ENCODE measurements at places on chromosomes 16 and 17. TPM values are rescaled to one million over a fixed set of nuclear protein-coding genes. Genes with fewer than 3 reads are reported as not detected.

GRCh38 chr17:56109836-56110235 lies 43.4 kb upstream of the ANKFN1 start:
- ATAC-seq, result no peak

DNA sequence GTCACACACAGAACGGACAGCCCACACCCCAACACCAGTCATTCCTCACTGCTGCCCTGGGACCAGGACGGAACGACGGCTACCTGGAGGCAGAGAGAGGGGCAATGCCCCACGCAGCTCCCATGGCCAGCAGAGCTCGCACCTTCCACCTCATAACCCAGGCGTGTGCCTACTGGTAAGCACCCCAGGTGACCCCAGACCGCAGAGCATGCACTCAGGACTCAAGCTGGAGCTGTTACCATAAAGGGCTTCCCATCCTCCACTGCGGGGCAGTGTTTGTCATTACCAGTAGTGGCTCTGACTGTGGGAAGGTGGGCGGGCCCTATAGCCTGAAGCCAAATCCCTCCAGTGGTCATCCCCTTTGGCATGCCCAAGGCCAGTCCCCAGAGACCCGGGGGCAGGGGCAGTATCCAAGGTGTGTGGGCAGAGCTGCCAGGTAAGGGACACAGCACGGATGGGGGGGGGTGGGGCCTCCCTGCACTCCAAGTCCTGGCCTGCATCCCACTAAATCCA lies 4.7 kb upstream of the BCAR1 start:
- ATAC-seq, result no peak

GRCh38 chr16:70665113-70665694 lies 18.8 kb downstream of the IL34 start:
- ATAC-seq, result no peak

GRCh38 chr16:2040787-2041522 lies 6.7 kb downstream of the NTHL1 start:
- no peak for ATAC-seq

- no peak for ATAC-seq
These were observed 1.4 kb downstream of the NFAT5 start for GRCh38 chr16:69566981-69567680.

DNA sequence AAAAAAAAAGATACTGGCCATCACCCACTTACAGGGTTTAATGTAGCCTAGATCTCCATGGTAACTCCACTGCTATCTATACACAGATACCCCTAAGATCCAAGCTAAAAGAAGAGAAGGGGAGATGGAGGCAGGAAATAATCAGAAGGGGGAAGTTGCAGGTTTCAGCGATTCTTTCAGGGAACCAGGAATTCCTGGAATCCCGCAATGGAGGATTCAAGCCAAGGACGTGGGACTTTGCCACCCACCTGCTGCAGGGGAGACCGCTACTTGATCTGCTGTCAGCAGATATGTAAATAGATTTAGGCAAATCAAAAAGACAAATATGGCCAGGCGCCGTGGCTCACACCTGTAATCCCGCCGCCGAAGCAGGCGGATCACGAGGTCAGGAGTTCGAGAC lies 121.1 kb downstream of the AIPL1 start:
- no peak for ATAC-seq

- no peak for ATAC-seq
These were observed 71.3 kb downstream of the SMG6 start for GRCh38 chr17:2232244-2232638.

GRCh38 chr16:89565506-89566372 lies 5.3 kb downstream of the RPL13 start:
- peak; percentile 43 for ATAC-seq

GRCh38 chr16:27290562-27290961 lies 22.0 kb upstream of the NSMCE1 start:
- no peak for ATAC-seq

DNA sequence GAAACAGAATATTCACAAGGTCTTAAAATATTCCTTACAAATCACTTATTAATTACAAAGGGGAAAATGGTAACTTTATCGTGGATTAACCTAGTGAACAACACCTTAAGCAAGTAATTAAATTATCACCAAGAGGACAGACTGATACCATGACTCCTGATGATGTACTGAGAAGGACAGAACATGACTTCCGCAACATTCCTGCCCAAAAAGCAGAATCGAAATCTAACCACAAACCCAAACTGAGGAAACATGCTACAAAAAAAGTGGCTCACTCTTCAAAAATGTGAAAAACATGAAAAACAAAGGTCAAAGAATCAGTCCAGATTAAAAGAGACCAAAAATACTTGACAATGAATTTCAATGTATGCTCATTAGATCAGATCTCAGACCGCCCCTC lies 151.5 kb downstream of the AATF start:
- no peak for ATAC-seq

- ATAC-seq, result no peak
These were observed 39.0 kb downstream of the HSD17B2 start for GRCh38 chr16:82074019-82074558.

- no peak for ATAC-seq
These were observed 11.2 kb downstream of the NGFR start for GRCh38 chr17:49506282-49506681.

GRCh38 chr16:80552277-80552676 lies 11.5 kb downstream of the DYNLRB2 start:
- no peak for ATAC-seq

Gene CLEC10A
- 16.2 TPM for total RNA-seq

Gene CHST4
- total RNA-seq, result 0.15 TPM

Gene SCARF1
- total RNA-seq, result 16.8 TPM

Gene TPSG1
- total RNA-seq, result 3.0 TPM

Gene GRAPL
- total RNA-seq, result not detected
